ENCODE measurements at places on chromosomes 4 and X.

GRCh38 chrX:153583433-153583832, 15.5 kb downstream of the CCNQ start:
- DNase-seq: no peak

- no peak for DNase-seq
Measured at GRCh38 chr4:135357091-135357490, 1155.5 kb upstream of the PABPC4L start.

DNA sequence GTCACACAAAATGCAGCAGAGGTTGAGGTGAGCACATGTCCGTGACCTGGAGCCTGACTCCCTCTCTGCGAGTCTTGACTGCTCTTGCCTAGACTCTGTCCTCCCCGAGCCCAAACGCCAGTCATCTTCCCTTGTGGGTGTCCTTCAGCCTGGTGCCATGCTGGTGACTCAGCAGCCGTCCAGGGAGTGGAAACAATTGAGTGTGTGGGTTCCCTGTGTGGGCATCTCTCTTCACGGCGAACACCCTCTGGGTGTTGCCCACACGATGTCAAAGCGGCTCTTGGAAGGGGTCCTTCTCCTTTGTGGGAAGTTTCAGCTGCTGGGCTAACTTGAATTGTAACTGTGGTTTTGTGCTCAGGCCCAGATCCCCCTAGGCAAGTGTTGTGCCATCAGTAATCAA, 17.5 kb upstream of the MSANTD1 start:
- no peak for DNase-seq

GRCh38 chrX:154459832-154460231, 1.8 kb downstream of the PLXNA3 start:
- DNase-seq: no peak
